Psoas muscle (tissue), 8 donors: ENCODE measurements at places on chromosomes 6 and 20. TPM values are rescaled to one million over a fixed set of nuclear protein-coding genes. Genes with fewer than 3 reads are reported as not detected.

Gene IRAK1BP1
- total RNA-seq: 0.64 TPM

Gene C6orf58
- not detected for total RNA-seq

- DNase-seq: peak; percentile 37
Measured at GRCh38 chr20:58718121-58718563, 25.5 kb downstream of the NPEPL1 start.

GRCh38 chr6:46888031-46888430 is 33.7 kb downstream of the ADGRF5 start:
- DNase-seq: no peak

GRCh38 chr6:11219400-11219834 is 13.1 kb downstream of the NEDD9 start:
- no peak for DNase-seq

DNA sequence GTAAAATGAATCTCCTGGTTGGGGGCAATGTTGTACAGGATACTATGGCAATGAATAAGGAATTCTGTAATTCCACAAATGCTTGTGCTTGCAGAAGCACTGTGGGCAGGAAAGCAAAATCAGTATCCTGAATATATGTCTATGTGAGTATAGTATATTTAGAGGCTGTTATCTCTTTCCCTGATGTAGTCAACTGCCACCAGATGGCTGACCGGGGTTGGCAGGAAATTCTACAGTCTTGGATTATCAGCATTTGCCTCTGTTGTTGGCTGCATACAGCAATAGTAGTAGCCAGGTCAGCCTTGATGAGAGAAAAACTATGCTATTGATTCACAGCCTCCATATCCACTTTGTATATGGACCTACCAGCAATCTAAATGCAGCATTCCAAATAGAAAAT is 425.1 kb upstream of the JAG1 start:
- DNase-seq: no peak

DNA sequence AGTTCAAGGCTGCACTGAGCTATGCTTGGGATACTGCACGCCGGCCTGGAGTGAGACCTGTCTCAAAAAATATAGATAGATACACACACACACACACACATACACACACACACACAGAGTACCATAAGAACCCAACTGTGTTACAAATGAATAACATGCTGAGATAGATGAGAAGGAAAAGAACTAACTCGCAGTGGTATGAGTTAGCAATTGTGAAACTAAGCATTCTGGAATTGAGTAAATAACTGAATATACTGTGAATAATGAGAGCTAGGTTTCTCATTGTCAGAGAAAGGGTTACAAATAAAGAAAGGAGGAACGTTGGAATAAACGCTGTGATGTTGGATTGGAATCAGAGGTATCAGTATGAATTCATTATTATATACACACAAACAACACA is 14.6 kb upstream of the FAXC start:
- DNase-seq: no peak

- DNase-seq: no peak
Measured at GRCh38 chr6:6712449-6713403, 124.2 kb downstream of the LY86 start.

GRCh38 chr6:159790956-159791598 is 810 bp downstream of the MRPL18 start:
- DNase-seq: no peak
